Upper lobe of left lung (tissue), 6 donors: ENCODE measurements at places on chromosomes 2 and 18. TPM values are rescaled to one million over a fixed set of nuclear protein-coding genes. Genes with fewer than 3 reads are reported as not detected.
A peak's percentile ranks its signal among the peaks of the same experiment; 100 is the strongest.

GRCh38 chr2:73156539-73157124 is 43.9 kb upstream of the RAB11FIP5 start:
- peak; percentile 37 for DNase-seq

- no peak for DNase-seq
Observed at GRCh38 chr2:220259662-220260061, 632.2 kb downstream of the SLC4A3 start.

GRCh38 chr2:403682-404081 is 115.8 kb upstream of the ALKAL2 start:
- DNase-seq, result no peak

GRCh38 chr2:191740759-191741158 is 62.8 kb downstream of the NABP1 start:
- DNase-seq, result no peak

- DNase-seq, result no peak
Observed at GRCh38 chr18:45761512-45762114, 37.6 kb downstream of the SLC14A1 start.

GRCh38 chr2:187316040-187316439 is 132.0 kb downstream of the CALCRL start:
- DNase-seq, result no peak

GRCh38 chr18:47254341-47254939 is 3.0 kb upstream of the SKOR2 start:
- peak; percentile 15 for DNase-seq

DNA sequence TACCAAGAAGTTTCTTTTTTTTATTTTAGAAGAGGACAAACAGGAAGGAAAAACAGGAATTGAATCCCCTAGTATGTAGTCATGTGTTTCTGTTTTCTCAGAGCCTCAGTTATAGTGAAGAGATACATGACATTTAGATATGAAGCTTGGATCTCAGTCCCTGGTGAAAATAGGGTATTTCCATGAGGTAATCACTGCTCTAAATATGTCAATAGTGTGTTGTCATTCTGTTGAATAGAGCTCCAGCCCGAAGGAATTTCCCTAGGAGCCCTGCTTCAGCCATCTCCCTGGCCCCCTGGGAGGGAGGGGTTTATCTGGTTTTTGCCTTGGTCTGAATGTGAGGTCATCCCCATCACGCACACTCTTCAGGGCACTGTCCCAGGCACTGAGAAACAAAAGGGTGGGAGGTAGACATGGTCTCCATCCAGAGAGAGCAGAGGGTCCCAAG is 47.1 kb upstream of the REL start:
- no peak for DNase-seq

DNA sequence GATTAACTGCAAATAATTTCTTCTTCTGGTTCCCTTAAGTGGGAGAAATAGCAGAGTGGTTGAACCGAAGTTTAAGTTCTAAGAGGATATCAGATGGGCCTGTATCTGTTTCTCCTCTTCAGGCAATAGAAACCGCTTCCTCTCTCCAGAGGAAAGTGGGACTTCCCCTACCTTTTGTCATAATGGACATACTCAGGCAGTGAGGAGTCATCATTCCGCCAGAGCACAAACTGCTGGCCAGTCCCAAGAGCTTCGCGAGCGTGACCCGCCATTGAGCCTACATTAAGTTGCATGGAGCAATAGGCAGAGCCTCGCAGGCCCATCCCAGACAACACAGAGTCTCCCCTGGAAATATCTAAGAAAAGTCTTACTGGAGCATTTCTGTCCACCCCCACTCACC is 158.9 kb downstream of the LDLRAD4 start:
- DNase-seq, result peak; percentile 28

- no peak for DNase-seq
Observed at GRCh38 chr2:168964251-168964807, 63.2 kb downstream of the G6PC2 start.

DNA sequence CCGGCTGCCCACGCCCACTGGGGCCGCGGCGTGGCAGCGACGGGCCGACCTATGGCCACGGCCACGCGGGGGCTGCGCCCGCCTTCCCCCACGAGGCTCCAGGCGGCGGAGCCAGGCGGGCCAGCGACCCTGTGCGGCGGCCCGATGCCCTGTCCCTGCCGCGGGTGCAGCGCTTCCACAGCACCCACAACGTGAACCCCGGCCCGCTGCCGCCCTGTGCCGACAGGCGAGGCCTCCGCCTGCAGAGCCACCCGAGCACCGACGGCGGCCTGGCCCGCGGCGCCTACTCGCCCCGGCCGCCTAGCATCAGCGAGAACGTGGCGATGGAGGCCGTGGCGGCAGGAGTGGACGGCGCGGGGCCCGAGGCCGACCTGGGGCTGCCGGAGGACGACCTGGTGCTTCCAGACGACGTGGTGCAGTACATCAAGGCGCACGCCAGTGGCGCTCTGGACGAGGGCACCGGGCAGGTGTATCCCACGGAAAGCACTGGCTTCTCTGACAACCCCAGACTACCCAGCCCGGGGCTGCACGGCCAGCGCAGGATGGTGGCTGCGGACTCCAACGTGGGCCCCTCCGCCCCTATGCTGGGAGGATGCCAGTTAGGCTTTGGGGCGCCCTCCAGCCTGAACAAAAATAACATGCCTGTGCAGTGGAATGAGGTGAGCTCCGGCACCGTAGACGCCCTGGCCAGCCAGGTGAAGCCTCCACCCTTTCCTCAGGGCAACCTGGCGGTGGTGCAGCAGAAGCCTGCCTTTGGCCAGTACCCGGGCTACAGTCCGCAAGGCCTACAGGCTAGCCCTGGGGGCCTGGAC is 253.2 kb downstream of the GLI2 start:
- peak; percentile 75 for DNase-seq

- no peak for DNase-seq
Observed at GRCh38 chr18:78085241-78086185, 835.9 kb downstream of the GALR1 start.

DNA sequence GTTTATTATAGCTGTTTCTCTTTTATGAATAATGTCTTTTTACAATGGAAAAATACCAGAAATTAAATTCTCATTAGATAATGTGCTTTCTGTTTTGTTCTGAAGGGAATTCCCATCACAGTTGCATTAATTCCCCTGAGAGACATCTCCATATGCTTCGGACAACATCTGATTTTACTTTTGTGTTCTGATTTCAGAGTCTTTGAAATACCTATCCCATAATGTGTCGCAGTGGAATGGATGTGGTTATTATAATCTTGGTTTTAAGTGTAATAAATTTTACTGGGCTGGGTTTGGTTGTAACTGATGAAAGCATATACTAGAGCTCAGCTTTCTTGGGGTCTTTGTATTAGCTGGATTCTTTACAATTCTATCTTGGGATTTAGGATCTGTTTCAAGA is 12.5 kb downstream of the SPTBN1 start:
- DNase-seq, result no peak

DNA sequence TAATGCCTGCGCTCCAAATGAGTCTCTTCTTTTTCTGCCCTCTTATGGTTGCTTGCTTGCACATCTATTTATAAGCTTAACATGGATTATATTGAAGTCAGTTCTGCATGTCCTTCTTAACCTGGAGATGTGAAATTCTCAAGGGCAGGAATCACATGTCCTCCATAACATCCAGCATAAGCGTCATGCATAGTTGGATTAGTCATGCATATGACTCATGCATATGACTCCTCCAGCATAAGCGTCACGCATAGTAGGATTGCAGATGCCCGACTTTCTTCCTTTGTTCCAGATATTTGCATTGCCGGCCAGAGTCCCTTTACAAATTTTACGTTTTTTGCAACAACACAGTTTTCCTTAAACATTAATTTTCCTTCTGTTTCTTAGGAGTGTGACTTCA is 308.6 kb downstream of the TGIF1 start:
- no peak for DNase-seq

DNA sequence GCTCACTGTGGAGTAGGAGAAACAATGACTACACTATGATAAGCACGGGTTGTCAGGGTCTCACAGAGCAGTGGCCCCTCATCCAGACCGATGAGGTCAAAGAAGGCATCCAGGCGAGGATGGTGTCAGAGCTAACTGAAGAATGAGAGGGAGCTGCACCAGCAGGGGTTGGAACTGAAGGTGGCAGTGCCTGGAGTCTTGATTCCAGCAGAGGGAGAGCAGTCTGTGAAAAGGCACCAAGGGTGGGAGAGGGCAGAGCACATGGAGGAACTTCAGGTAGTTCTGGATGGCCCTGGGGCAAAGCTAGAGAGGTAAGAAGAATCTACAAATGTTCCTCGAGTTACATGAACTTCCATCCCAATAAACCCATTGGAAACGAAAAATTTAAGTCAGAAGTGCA is 12.6 kb downstream of the ELMOD3 start:
- DNase-seq, result no peak

DNA sequence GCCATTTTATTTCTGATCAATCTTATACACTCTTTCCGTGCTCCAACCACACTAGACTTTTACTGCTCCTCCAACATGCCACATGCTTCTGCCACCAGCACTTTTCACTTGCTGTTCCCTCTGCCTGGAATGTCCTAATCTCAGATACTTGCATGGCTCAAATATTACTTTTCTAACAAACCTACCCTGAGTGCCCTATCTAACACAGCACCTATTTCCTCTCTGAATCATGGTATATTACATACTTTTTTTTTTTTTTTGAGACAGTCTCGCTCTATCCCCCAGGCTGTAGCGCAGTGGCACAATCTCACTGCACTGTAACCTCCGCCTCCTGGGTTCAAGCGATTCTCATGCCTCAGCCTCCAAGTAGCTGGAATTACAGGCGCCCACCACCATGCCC is 166.3 kb upstream of the CAVIN2 start:
- no peak for DNase-seq

DNA sequence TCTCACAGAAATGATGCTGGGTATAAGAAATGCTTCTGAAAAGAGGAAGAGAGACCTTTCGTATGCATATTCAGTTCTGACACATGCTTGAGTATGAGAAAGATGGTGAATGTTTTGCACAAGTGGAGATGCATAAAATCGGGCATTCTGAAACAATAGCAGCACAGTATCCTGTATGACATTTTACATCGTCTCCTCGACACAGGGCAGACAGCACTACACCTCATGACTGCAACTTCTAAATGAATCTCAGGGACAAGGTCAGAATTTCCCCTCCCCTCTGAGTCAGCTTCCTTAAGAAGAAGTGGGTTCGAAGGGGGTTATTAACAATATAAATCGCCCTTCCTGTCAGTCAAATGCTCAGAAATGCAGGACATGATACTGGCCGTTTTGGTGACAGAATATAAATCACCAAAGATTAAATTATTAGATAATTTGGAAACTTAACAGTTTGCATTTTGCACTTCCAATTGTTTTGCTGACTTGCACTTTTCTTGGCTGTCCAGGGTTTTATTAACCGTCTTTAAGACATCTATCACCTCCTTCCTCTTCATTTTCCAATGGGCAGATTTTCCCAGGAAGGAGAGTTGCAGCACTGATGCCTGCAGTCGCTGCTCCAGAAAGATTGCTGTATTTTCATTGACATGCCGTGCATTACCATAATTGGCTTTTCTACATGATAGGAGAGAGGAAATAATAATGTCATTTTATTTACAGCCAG is 57.2 kb downstream of the TSHZ1 start:
- DNase-seq, result no peak

- DNase-seq, result peak; percentile 70
Observed at GRCh38 chr18:5132987-5133386, 64.1 kb downstream of the AKAIN1 start.

DNA sequence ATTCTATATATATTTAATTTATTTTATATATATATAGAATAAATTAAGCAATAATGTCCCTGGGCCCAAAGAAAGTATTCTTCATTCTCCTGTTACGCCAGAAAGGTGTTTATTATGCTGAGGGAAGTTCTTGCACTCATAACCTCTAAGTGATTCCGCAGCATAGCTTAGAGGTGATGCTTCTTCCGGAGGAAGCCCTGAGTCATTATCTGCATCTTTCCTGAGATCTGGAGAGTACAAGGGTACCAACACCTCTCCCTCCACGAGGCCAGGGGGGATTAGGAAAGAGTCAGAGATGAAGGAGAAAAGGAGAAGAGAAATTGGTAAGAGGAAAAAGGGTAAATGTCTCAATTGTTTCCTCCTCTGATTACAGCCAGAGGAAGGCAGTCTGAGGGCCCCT is 43.1 kb upstream of the RTN4 start:
- DNase-seq, result no peak

DNA sequence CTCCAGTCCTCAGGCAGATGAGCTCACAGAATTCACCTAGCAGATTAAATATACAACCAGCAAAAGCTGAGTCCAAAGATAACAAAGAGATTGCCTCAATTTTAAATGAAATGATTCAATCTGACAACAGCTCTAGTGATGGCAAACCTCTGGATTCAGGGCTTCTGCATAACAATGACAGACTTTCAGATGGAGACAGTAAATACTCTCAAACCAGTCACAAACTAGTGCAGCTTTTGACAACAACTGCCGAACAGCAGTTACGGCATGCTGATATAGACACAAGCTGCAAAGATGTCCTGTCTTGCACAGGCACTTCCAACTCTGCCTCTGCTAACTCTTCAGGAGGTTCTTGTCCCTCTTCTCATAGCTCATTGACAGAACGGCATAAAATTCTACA is 86.0 kb downstream of the PTRHD1 start:
- DNase-seq, result no peak

- DNase-seq, result no peak
Observed at GRCh38 chr18:79218605-79219190, 149.5 kb downstream of the ATP9B start.

GRCh38 chr2:903223-903900 is 47.3 kb upstream of the SNTG2 start:
- no peak for DNase-seq

GRCh38 chr2:239554766-239555570 is 154.1 kb upstream of the HDAC4 start:
- DNase-seq, result no peak

NBEAL1 gene
- total RNA-seq, result 85.1 TPM

GAREM2 gene
- not detected for total RNA-seq

CPLX4 gene
- not detected for total RNA-seq

ZNF804A gene
- 0.46 TPM for total RNA-seq

NGEF gene
- total RNA-seq, result 6.3 TPM

ABCG8 gene
- not detected for total RNA-seq

LIPG gene
- total RNA-seq, result 1.9 TPM

SP3 gene
- total RNA-seq, result 118 TPM

SOWAHC gene
- total RNA-seq, result 17.8 TPM

RRM2 gene
- total RNA-seq, result 2.9 TPM

MGAT4A gene
- 48.5 TPM for total RNA-seq

CDKL4 gene
- 0.54 TPM for total RNA-seq

RGPD3 gene
- 0.17 TPM for total RNA-seq

SERPINB12 gene
- total RNA-seq, result not detected

TPO gene
- total RNA-seq, result 0.06 TPM
